ENCODE measurements at places on chromosomes 13 and 19. TPM values are rescaled to one million over a fixed set of nuclear protein-coding genes. Genes with fewer than 3 reads are reported as not detected.

DNA sequence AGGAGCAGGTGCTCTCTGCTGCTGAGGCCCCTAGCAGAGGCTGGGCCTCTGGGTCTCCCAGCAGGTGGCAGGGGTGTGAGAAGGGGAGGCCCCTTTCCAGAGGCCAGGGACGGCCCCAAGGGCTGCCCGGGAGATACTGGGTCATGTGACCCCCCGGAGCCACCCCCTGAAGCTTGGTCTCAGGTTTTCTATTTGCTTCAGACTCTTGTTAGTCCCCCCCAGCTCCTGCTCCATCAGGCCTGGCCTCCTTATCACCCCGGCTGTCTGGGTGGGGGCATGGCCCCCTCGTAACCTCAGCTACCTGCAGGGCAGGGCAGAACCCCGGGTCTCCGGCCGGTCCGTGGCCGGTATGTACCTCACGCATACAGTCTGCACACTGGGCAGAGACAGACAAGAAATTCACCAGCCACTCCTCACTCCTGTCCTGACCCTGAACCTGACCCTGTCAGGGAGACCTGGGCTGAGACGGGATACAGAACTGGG lies 13.2 kb upstream of the TCF3 start:
- DNase-seq: no peak

ZNF100 gene
- polyA plus RNA-seq: 17.3 TPM

- no peak for DNase-seq
These were observed 9.6 kb downstream of the MLLT1 start for GRCh38 chr19:6270076-6270745.

ZNF331 gene
- polyA plus RNA-seq: 17.4 TPM

GRCh38 chr13:109481040-109481439 lies 305.3 kb downstream of the IRS2 start:
- no peak for DNase-seq

GRCh38 chr13:105035092-105035491 lies 1500.4 kb downstream of the EFNB2 start:
- no peak for DNase-seq

- DNase-seq: no peak
These were observed 13.9 kb downstream of the NFIX start for GRCh38 chr19:13008926-13009787.

NCAN gene
- 0.03 TPM for polyA plus RNA-seq

Data from renal cortex interstitium (tissue), 15 donors.